ENCODE measurements at places on chromosomes 7 and 10.
A peak's percentile ranks its signal among the peaks of the same experiment; 100 is the strongest.

DNA sequence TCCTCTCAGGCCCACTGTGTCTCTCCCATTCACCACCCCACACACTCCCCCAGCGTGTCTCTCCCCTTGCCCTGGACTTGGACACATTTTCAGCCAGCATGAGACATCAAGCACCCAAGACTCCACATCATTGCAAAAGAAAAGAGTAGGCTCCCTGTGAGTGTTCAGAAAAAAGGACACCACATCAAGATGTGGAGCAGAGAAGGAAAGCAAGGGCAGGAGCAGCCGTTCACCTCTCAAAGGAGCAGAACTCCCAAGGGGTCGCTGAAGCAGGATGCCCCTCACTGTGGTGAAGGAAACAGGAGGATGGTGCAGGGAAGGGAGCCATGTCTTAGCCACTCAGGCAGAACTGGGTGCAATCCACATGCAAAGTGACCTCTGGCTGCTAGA is 89.9 kb upstream of the MACROH2A2 start:
- DNase-seq: no peak

DNA sequence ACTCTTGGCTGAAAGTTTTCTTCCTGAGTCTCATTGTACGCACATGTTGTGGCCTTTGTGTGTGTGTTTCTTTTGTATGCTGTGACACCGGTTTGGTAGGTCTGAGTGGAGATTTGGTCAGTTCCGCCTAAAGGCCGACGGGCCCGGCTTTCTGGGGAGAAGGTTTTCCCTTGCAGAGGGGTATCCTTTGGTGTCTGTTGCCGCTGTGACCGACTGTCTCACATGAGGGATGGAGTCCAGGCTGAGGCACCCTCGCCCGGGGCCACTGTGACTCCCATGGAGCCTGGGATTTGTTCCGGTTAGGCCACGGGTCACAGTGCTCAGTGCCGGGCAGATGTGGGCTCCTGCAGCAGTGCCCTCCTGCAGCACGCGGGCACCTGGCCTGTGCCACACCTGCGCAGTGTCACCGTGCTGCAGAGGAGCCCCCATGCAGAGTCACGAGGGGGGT is 19.4 kb downstream of the INPP5A start:
- no peak for DNase-seq

- DNase-seq: no peak
These were observed 103.7 kb downstream of the MACC1 start for GRCh38 chr7:20113427-20114027.

DNA sequence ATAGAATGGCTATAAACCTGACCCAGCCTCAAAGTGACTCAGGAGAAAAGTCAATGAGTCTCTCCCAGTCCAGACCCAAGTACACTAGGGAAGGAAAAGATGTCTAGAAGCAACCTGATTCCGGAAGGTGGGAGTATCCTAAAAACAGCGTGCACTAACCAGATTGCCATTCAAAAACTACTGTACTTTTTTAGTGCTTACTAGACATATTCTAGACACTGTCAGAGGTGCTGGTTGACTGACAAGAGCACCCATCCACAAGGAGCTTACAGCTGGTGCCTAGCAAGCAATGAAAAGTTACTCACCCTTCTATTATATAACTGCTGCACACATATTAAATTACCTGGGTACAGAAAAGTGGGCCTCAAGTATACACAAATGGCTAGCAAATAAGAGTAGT is 81.0 kb downstream of the SIRT1 start:
- no peak for DNase-seq

- no peak for DNase-seq
These were observed 34.0 kb upstream of the DKK1 start for GRCh38 chr10:52280051-52280450.

GRCh38 chr7:954330-955238 is at the start of gene ADAP1:
Gene ADAP1, minus strand, starts transcription at chr7:954680. Its CDS starts 203 bp downstream, at chr7:954477.
- DNase-seq: peak; percentile 31

- no peak for DNase-seq
These were observed 175.1 kb downstream of the AVL9 start for GRCh38 chr7:32670110-32671025.

DNA sequence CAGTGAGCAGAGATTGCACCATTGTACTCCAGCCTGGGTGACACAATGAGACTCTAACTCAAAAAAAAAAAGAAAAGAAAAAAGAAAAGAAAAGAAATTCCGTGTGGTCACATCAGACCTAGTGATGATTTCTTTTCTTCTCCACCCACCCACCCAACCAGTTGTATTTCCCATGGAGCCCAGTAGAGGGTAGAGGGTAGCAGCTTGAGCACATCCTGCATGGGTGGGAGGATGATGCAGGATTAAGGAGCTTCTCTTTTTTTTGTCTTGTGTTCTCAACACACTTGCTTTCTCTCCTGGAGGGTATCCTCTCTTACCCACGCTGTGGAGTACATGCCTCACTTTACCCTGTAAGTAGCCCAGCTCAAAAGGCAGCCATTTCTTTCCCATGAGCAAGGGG is 118.6 kb upstream of the CARD11 start:
- DNase-seq: no peak

GRCh38 chr10:84012831-84013458 is 126.4 kb upstream of the GHITM start:
- DNase-seq: no peak

- DNase-seq: no peak
These were observed 34.0 kb downstream of the CNPY1 start for GRCh38 chr7:155512246-155512887.

- peak; percentile 48 for DNase-seq
These were observed 6.5 kb upstream of the C10orf105 start for GRCh38 chr10:71725998-71726579.

GRCh38 chr10:34058845-34059614 is 724.6 kb upstream of the NRP1 start:
- DNase-seq: no peak
